Kidney (tissue), 22 donors: ENCODE measurements at places on chromosomes 6 and 20.

DNA sequence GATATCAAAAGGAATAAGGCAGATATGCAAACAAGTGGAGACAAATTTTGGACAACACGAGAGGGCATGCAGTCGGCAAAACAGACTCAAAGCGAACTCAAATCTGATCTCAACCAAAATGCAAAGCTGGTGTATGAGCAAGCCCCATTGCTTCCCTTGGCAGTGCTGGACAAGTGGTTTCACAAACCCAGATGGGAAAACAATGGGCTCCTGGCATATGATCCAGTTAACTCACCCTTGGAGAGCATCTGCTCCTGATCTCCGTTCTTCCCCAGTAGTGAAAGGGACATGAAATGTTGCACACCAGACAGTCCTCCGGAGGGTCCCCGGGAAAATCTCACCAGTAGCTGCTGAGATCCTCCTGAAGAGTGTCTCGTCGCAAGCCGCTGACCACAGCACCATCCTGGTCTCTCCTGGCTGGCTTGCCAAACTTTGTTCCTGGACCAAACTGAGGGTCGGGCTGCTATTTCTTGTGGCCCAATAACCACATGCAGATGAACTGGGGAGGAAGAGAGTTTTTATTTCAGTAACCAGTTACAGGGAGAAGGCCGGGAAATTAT, 84.3 kb upstream of the THBS2 start:
- DNase-seq = no peak

DNA sequence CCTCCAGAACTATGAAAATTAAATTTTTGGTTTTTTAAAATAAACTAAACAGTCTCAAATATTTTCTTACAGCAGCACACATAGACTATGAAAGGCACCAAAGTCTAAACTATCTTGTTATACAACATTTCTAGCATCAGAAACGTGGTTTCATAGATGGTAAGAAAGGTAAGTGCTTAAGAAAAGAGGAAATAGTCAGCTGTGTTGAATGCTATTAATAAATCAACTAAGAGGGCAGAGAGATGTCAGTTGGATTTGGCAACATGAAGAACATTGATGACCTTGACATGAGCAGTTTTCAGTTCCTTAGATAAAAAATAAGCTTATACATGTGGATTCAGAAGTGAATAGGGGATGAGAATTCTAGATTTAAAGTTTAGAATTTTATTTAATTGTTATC, 113.6 kb downstream of the RFX6 start:
- no peak for DNase-seq

DNA sequence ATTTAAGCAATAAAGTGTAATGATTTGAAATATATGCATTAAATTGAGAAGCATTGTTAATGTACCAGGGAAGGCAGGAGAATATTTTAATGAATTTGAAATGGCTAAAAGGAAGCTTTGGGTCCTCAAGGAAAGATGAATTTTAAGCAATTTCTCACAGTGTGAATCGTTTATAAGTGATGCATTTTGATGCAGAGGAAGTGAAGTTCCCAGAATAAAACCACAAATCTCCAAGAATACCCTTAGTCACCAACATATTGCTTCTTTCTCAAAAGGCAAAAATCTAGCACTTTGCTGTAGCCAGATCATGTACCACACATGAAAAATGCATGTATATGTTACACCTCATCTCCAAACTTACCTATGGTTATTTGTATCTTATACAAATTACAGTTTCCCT, 11.7 kb downstream of the TPD52L1 start:
- no peak for DNase-seq

DNA sequence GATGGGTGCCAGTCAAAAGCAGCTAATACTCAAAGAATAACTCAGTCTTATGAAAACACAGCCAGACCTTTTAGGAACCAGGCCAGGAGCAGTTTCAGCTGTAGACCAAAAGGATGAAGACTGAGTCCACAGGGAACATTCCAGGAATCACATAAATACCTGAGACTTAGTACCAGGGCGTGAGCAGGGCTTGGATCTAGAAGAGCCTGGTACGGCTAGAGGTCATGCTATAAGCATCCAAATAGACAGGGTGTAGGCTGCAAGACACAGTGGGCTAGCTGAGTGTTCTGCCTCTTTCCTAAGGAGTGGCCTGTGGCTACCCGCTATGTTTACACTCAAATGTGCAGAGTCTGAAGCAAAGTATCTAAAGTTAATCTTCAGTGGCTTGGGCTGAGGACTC, 29.5 kb upstream of the LRRC1 start:
- DNase-seq = no peak

DNA sequence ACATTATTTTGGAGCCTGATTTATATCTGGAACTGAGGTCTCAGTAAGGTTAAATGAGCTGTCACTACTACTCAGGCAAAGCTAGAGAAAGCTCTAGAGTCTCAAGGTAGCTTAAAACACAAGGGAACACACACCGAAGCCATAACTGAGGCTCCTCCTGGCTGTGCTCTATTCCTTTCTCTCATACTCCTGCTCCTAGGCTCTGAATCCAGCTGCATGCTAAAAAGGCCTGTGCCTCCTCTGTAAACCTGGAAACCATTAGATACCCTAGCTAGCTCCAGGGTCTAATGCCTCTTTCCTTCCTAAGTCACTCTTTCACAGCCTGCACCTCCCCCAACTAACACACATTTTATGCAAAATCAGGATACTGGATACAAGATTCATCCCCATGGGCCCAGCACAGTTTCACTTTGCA, 17.1 kb downstream of the RIPOR2 start:
- no peak for DNase-seq

- DNase-seq = no peak
Measured at GRCh38 chr6:160412993-160413392, 64.8 kb downstream of the SLC22A3 start.

- DNase-seq = no peak
Measured at GRCh38 chr6:159466926-159467325, 226.1 kb downstream of the SOD2 start.

DNA sequence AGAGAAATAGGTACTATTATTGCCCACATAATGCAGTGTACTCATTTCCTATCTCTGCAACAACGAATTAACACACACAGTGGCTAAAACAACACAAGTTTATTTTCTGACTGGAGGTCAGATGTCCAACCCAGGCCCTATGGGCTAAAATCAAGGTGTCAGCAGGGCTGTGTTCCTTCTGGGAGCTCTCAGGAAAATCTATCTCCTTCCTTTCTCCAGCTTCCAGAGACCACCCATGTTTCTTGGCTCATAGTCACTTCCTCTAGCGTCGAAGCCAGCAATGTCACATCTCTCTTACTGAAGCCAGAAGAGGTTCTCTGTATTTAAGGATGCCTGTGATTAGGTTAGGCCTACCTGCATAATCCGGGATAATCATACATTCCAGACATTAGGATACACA, 60.9 kb upstream of the TOP1 start:
- DNase-seq = no peak

DNA sequence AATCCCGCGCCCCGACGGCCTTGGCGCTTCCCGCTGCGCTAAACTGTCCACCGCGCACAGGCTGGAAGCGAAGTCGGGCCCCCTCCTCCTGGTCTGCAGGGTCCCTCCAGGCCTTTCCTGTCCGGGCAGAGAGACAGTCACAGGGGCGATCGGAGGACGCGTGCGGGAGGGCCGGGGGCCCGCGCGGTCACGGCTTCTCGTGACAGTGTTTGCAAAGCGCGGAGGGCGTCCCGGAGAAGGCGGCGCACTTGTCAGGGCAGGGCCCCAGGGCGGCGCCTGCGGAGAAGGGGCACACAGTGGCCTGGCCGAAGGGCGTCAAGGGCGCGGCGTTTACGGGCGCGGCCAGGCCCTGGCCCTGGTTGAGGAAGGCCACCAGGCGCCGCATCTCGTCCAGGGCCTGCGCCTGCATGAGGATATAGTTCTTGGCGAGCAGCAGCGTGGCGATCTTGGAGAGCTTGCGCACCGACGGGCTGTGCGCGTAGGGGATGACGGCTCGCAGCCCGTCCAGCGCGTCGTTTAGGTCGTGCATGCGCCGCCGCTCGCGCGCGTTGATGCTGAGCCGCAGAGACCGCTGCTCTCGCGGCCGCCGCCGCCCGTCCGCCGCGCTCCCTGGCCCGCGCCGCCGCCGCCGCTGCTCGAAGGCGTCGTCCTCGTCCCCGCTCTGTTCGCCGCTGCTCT, 763 bp downstream of the BHLHE23 start:
- DNase-seq = no peak

GRCh38 chr6:45923831-45924391, 91.7 kb downstream of the CLIC5 start:
- DNase-seq = no peak

DNA sequence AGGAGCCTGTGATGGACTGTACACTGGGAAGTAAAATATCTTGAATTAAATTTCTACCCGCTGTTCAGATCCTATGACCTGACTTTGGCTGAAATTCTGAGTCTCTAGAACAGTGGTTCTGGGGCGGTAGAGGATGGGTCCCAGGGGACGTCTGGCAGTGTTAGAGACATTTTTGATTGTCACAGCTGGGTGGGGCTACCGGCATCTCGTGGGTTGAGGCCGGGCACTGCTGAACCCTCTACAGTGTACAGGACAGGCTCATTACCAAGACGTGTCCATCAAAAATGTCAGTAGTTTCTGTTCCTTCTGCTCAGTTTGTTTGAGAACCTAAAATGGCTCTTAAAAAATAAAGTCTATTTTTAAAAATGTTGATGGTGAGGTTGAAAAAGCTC, 11.5 kb upstream of the RPS6KA2 start:
- no peak for DNase-seq

DNA sequence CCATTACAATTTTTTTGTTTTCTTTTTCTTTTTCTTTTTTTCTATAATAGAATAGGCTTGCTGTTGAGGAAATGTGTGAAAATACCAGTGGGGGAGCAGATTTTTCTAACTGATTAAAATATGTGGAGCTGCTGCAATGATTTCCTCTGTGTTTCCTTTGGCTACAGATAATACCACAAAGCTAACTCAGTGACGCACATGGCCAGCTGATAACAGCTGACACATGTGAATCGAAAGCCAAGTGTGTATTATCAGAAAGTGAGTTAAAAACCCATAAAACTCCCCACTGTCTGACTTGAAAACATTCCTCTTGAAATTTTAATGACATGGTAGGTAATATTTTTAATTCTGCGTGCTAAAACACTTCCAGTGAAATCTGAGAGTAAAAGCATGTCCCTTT, 70.8 kb upstream of the AHI1 start:
- no peak for DNase-seq

GRCh38 chr6:11812439-11812838, 33.8 kb upstream of the ADTRP start:
- no peak for DNase-seq
